Right lung (tissue), 10 donors: ENCODE measurements at places on chromosomes 6 and 20. TPM values are rescaled to one million over a fixed set of nuclear protein-coding genes. Genes with fewer than 3 reads are reported as not detected.

The ME1 gene
- polyA plus RNA-seq = 15.1 TPM

The FAXC gene
- polyA plus RNA-seq = 10.4 TPM

The CD40 gene
- polyA plus RNA-seq = 19.4 TPM

The SPATS1 gene
- 1.2 TPM for polyA plus RNA-seq

The MAPK14 gene
- 71.5 TPM for polyA plus RNA-seq

The NFATC2 gene
- polyA plus RNA-seq = 10.0 TPM

The SNX5 gene
- polyA plus RNA-seq = 207 TPM

The TSBP1 gene
- polyA plus RNA-seq = not detected

The OTOR gene
- polyA plus RNA-seq = not detected

The TBXT gene
- not detected for polyA plus RNA-seq

The MYO6 gene
- polyA plus RNA-seq = 32.1 TPM

The TBCC gene
- polyA plus RNA-seq = 17.2 TPM

The MUC21 gene
- polyA plus RNA-seq = not detected

The NINL gene
- 65.4 TPM for polyA plus RNA-seq

The KIF25 gene
- polyA plus RNA-seq = 10.9 TPM

The TINAG gene
- not detected for polyA plus RNA-seq

The RPN2 gene
- polyA plus RNA-seq = 209 TPM

The PRKN gene
- polyA plus RNA-seq = 2.0 TPM

The OR2H1 gene
- polyA plus RNA-seq = not detected

The B3GALT4 gene
- polyA plus RNA-seq = 3.4 TPM

The MARCKS gene
- 263 TPM for polyA plus RNA-seq

The KHDRBS2 gene
- 10.8 TPM for polyA plus RNA-seq

The SLC22A23 gene
- 18.1 TPM for polyA plus RNA-seq

The ZNF391 gene
- polyA plus RNA-seq = 10.5 TPM

The CGA gene
- polyA plus RNA-seq = not detected

The PTGIS gene
- 4.3 TPM for polyA plus RNA-seq

The TGM3 gene
- polyA plus RNA-seq = not detected

The OR2B6 gene
- polyA plus RNA-seq = 0.40 TPM

The RWDD1 gene
- polyA plus RNA-seq = 73.9 TPM

The PAK5 gene
- polyA plus RNA-seq = 0.40 TPM

The DEF6 gene
- 10.4 TPM for polyA plus RNA-seq

The MCCD1 gene
- not detected for polyA plus RNA-seq
